ENCODE measurements at places on chromosomes 3 and 15.

DNA sequence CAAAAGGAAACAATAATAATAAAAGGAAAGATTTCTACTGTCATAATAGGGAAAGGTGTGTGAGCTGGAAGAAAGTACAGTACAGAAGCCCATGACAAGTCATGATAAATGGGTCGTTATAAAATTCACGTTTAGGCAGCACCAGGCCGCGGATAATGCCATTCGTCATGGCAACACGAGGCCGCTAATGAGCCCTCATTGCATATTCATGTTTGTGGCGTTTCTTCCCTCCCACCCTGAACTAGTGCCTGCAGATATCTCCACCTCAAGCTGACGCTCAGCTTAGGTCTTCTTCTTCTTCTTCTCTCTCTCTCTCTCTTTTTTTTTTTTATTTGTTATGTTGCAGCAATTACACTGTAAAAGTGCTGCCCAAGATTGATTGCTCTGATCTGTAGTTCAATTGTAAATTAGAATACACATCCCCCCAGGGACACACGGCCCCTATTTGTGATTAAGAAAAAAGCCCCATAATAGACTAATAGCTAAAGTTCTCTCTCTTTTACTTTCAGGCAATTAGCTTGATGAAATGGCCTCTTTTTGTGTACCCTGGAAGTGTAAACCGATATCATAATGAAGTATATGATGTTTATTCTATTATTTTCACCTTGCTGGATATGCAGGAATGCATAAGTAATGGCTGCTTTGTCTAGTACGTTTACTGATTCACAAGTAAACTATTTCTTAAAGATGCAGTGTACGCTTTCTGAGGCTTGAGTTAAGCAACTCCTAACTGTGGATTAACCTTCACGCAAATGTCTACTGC is 61.9 kb upstream of the NR2F2 start:
- no peak for DNase-seq

GRCh38 chr15:93206893-93207292 is 117.9 kb upstream of the RGMA start:
- DNase-seq: no peak

GRCh38 chr15:31427411-31427810 is 100.8 kb downstream of the KLF13 start:
- DNase-seq: no peak

DNA sequence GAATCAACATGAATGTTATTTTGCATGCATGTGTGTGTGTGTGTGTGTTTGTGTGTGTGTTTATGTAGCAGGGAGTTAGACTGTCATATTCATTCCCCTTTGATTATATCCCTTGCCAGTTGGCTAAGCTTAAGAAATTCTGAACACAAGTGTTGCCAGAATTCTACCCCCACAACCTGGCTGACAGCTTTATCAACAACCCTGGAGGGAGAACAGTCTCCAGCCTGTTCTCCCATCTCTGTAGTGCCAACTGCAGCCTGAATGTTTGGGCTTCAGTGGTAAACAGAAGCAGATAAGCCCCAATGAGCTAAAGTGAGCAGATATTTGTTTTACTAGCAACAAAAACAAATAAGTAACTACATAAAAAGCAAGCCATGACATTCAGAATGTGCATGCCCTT is 162.6 kb upstream of the ABI3BP start:
- DNase-seq: no peak

GRCh38 chr3:123792473-123793201 is 91.5 kb downstream of the MYLK start:
- DNase-seq: no peak

DNA sequence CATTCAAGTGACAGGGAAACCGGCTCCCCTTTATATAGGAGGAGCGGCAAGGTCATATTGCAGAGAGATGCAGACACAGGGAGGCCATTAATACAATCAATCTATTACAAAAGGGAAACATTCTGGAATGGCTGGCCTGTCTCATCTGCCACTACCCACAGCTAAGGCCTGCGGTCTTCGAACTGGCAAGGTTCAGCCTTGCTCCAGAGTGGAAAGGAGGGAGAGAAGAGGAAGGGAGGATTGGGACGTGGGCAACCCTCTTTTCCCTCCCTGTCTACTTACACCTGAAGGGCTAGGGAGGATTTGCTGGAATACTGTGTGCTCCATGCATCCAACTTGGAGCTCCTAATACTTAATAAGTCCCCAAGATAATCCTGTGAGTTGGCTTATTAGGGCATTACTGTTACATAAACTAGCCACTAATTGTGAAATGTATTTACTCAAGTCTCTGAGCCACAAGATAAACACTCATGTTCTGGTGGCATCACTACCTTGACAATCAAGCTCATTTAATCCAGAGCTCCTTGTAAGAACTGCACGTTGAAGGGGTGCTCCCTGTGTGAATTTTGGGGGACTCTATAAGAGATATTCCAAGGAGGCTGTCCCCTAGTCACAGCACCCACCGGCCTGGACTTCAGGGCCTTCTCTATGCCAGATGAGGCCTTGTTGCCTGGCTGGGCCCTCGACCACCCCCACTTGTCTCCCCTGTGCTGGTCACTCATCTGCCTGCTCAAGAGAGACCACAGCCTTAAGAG is 19.7 kb upstream of the CCDC174 start:
- no peak for DNase-seq

DNA sequence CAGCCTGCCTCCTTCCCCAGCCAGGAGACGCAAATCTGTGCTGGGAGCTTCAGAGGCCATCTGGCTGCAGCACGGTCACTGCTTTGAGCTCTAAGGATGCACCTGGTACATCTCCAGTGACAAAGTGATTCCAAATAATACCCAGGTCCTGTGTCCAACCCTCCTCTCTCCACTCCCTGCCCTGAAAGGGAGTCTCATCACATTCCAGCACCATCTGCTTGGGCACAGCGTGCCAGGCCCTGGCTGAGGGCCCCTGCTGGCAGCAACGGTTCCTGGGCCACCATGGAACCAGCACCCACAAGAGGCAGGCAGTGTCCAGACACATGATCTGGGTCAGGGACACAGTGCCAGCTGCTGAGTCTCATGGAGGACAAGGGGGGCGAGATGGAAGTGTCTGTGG is 81.3 kb downstream of the MTHFS start:
- no peak for DNase-seq

- DNase-seq: no peak
Measured at GRCh38 chr15:80595396-80595795, 99.7 kb upstream of the ABHD17C start.

DNA sequence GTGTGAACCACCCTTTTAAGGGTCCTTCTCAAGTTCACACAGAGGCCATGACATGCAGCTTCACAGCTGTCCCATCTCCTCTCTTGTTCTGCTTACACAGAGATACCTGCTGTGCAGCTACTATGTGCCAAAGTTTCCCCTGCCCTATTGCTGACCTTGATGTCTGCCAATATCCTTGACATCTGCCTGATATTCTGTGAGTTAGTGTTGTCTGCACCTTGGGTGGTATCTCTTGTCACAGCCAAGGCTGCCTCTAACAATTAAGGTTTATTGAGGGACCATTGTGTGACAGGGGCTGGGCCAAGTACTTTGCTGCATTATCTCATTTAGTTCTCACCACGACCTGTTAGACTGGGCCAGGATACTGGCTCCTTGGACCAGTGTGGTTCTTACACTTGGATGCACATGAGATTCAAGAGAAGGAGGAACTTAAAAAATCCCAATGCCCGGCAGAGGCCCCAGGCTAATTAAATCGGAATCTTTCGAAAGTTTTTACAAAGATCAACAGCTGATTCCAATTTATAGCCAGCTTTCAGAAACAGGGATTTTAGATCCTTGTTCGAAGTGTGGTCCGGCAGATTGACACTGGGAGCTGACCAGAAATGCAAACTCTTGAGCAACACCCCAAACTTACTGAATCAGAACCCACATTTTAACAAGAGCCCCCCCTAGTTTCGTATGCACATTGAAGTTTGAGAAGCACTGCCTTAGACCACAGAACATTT is 178.6 kb downstream of the SATB1 start:
- DNase-seq: no peak

GRCh38 chr3:5017925-5018531 is 38.8 kb downstream of the BHLHE40 start:
- DNase-seq: no peak

- DNase-seq: no peak
Measured at GRCh38 chr3:50648944-50649343, 25.8 kb upstream of the DOCK3 start.

- DNase-seq: no peak
Measured at GRCh38 chr3:97901313-97902248, 70.7 kb downstream of the RIOX2 start.

GRCh38 chr3:7847021-7847420 is 654.6 kb upstream of the LMCD1 start:
- no peak for DNase-seq

DNA sequence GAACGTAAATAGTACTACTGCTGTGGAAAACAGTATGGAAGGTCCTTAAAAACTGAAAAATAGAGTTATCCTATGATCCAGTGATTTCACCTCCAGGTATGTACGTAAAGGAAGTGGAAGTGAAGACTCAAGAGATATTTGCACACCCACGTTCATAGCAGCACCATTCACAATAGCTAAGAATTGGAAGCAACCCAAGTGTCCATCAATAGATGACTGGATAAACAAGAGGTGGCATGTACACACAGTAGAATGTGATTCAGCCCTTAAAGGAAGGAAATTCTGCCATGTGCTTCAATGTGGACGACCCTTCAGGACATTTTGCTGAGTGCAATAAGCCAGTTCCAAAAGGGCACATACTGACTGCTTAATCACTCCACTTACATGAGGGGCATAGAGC is 188.3 kb downstream of the APBA2 start:
- no peak for DNase-seq

GRCh38 chr3:143644370-143645089 is 203.7 kb downstream of the SLC9A9 start:
- DNase-seq: no peak

- no peak for DNase-seq
Measured at GRCh38 chr3:169597083-169597609, 66.4 kb downstream of the MECOM start.

GRCh38 chr3:193731656-193732055 is 138.6 kb downstream of the OPA1 start:
- DNase-seq: no peak

GRCh38 chr3:187743195-187744141 is 1.8 kb downstream of the BCL6 start:
- DNase-seq: peak; percentile 71

- no peak for DNase-seq
Measured at GRCh38 chr15:39997639-39998038, 41.3 kb downstream of the SRP14 start.

GRCh38 chr15:70031713-70032112 is 66.0 kb downstream of the TLE3 start:
- no peak for DNase-seq

DNA sequence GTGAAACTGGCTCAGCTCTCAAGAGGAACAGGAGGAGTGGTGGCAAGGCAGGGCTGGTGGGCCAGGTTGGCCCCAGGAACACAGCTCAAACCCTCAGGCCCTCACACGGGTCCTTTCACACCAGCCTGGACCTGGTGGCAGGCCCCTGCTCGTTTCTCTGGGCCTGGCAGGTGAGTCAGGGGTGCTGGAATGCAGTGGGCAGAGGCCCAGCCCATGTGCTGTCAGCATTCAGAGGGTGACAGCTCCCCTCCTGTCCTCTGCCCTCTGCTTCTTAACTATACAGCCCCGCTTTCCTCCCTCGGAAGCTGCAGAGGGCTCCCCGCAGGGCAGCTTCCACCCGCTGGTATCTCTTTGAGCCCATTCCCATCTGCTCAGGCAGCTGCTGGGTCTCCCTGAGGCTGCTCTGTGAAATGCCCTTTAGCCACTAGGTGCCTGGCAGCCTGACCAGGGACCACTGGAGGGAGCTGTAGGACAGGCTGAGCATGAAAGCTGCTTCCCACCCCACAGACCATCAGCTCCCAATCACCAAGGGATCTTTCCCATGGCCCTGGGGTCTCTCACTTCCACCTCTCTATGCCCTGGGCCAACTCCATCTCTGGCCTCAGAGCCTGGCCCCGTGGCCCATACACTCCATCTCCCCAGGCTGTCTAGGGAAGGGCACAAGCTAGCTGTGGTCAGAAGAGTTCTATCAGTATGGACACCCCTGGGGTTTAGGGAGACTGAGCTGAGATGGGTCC is 24.8 kb downstream of the SHF start:
- peak; percentile 60 for DNase-seq

GRCh38 chr3:147934451-147935180 is 525.5 kb downstream of the ZIC1 start:
- no peak for DNase-seq

DNA sequence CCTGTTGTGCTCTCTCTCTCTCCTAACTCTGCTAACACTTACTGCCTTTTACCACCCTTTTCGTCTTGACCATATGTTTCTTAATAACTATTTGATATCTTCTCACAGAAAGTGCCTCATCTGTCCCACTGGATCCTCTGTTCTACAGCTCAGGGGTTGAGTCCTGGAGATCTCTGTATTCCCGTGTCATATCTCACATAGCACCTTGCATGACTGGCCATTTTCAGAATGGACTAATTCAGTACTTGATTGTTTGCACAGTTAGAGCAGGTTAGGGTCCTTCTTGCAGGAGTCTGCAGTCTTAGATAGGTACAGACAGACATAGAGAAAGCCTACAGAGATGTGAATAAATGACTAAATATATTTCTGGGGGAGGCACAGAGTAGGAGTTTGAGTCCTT is 20.9 kb downstream of the HACD3 start:
- no peak for DNase-seq

DNA sequence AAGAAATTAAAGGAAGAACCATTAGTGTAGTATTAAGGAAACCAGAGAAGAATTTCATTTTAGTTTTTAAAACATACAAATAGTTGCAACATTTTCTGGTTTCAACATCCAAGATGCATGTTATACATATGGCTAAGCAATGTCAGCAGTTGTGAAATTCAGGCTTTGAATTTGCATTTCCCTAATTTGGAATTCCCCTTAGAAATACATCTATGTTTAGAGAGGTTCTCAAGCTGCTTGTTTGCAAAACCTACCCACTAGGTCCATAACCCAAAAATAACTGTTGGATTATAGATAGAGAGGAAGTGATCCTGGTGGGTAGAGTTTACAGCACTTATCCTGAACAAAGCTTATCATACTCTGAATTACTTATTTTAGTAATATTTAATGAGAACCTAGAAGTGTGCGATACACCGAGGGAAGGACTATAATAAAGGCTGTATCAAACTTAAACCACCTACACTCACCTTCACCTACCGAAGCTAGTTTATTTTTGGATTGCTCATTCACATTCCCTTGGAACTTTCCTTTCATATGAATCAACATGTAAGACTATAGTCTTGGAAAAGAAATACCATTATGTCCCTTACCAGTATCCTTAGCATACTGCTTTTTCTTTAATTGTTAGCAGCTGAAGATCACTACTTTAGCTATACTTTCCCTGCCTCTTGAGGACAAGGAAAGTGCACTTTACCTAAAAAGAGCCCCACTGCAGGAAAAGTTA is 60.6 kb downstream of the CHAC1 start:
- no peak for DNase-seq

All from stimulated activated CD4-positive, alpha-beta T cell treated with anti-CD3 and anti-CD28 coated beads, Interleukin-4, amount 100 ng/mL, for 1 hour (primary cell).